T-cell (primary cell): ENCODE measurements at places on chromosomes 12 and 14.

DNA sequence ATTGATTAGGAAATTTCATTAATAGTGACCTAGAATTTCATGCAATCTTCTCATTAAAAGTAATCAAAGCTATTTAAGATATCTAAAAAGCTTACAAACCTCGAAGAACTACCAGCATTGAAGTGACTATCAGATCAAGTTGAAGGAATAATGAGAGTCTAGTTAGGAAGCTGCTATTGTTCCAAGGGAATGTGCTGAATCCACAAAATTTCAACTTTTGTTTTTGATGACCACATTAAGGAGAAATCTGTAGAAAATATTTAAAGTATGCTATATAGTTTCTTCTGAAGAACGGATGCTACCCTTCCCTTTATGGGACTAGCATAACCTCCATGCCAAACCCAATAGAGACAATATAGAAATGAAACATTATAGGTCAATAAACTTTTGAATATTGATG is 2.5 kb upstream of the CTSG start:
- DNase-seq = no peak

GRCh38 chr12:68246350-68246749 is 7.1 kb downstream of the IL22 start:
- DNase-seq = no peak

DNA sequence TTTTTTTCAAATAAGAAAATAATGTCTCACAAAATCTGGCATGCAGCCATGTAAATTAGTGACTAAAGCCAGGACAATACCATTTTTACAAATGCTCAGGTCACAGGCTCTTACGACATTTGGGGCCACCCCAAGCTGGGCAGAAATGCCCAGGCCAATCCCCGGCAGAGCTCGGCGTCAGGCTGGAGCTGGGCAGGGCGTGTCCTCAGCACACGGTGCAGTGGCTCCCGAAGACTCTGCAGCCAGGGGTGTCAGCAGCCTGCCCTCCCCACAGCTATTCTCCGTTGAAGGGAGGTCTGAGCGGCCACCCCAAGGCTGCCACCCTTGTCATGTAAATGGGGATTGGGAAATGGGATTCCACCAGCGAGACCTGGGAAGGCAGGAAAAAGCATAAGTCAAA is 158.6 kb downstream of the DICER1 start:
- DNase-seq = no peak

DNA sequence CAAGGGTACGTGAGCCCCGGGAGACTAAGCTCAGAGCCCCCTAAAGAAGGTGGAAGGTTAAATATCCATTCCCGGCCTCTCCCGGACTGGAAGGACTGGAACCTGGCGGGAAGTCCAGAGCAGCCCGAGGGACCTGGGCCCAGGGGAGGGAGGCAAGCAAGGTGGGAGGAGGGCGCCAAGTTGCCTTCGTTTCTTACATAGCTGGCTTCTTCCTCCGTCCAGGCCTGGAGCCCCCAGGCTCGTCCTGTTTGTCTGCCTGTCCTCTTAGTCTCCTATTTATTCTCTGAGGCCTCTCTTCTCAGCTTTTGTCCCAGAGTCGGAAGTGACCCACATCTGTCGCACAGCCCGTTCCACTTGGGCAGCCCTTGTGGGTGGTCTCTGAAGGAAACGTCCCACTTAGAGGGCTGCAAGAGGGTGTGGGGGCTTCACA is 745 bp downstream of the PCK2 start:
- no peak for DNase-seq

DNA sequence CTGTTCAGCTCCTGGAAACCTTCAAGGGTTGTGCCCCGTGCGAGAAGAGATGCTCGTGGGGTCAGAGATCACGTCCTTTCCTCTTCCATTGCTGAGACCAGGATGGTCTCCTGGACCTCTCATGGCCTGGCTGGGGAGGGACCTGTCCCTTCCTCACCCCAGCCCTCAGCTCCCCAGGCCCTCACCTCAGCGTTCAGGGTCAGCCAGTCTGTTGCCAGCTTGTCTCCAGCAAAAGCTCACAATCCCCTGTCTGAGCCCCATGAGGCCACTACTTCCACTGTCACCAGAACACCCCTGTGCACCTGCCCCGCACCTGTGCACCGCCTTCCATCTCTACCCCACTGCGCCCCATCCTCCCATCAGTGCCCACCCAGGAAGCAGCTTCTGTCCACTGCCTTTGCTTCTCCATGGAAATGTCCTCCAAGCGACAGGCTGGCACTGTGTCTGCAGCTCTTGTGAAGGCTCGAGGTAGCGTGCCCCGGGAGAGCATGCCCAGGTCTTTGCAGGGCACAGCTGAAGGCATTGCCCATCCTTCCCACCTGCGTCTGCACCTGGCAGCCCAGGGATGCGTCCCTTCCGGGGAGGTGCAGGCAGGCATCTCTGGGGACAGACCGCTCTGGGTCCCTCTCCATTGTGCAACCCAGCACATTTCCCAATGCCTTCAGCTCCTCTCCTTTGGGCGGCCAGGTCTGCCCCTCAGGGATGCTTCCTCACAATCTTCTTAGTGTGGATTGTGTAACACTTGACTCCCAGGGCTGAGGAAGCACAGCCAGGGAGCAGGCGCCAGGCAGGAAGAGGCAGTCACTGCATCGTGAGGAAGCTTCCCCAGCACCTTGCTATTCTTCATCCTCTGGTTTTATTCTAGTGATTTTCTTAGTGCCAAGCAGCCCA is 179.6 kb downstream of the ADGRD1 start:
- no peak for DNase-seq

GRCh38 chr14:96167224-96168148 is 37.2 kb upstream of the BDKRB2 start:
- no peak for DNase-seq

- DNase-seq = no peak
These were observed 12.1 kb upstream of the LTA4H start for GRCh38 chr12:96047229-96048211.

DNA sequence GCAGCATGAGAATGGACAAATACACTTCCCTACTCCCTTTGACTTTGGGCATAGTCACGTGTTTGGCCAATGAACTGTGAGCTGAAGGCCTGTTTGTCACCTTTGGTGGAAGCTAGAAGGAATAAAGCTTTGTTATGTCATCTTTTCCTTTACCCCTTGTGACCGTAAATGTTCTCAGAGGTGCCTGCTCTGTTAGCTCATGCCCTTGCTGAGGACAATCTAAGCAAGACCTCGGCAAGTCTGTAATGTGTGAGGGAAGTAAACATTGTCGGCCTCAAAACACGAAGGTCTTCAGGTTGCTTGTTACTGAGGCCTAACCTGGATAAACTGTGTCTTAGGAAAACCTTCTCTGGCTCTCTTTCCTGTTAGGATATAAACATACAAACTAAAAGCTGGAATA is 354.2 kb downstream of the TMEM132D start:
- no peak for DNase-seq

DNA sequence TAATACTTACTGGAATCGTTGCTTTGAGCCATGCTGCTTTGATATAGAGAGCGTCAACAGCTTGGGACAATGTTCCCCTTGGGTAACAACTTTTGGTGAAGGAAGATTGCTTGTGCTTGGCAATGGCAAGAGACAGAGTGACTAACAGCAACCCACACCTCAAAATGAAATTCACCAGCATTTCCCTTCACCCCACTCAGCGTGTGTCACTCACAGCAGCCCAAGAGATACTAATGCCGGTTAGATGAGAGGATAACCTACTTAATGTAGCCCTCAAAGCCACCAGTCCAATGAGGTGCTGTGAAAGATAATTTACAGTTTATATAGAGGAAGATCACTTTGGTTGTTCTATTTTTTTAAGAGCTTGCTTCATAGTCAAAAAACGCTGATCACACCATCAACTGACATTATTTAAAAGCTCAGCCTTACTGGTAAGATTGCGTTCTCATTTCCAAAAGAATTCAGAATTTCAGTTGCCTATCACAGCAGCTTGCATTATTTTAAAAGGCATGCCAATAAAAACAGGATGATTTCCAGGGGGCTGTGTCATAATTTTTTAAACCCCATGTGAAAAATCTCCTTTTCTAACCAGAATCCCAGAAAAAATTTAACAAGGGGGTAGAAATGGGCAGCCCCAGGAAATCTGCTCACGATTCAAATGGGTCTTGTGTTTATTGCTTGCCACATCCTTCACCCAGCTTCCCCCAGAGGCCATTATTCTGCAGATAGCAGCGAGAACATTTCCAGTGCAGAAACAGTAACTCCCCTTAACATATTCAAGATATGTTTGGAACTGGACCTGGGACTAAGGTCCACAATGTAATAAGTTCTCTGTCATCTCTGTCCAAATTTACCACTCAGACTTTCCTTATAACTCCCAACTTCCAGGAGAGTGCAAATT is at the start of gene IL26:
TSS of gene IL26 (minus strand) at position 235 of the 901 bp plus-strand sequence. CDS start at position 181, 54 bp downstream.
- DNase-seq = no peak

DNA sequence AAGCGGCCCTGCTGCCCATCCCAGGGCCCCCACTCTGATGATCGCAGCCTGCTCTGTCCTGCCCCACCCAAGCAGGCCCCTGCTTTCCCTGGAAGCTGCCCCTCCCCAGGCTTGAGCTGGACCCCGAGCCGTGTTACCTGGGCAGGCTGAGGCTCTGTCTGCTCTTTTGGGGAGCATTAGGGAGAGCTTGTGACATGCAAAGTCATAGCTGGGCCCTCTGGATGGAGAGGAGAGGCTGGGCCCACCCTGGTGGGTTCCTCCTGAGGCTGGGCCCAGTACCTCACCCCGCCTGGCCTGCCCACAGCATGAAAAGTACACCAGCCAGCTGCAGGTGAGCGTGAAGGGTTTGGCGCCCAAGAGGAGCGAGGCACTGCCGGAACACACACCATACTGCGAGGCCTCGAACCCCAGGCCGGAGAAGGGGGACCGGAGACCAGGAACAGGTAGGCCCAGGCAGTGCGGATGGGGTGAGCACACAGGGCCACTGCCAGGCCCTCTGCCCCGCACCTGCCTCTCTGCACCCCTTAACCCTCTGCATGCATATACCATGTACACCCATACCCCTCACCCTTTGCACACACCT is 15.0 kb downstream of the CEP170B start:
- DNase-seq = no peak

DNA sequence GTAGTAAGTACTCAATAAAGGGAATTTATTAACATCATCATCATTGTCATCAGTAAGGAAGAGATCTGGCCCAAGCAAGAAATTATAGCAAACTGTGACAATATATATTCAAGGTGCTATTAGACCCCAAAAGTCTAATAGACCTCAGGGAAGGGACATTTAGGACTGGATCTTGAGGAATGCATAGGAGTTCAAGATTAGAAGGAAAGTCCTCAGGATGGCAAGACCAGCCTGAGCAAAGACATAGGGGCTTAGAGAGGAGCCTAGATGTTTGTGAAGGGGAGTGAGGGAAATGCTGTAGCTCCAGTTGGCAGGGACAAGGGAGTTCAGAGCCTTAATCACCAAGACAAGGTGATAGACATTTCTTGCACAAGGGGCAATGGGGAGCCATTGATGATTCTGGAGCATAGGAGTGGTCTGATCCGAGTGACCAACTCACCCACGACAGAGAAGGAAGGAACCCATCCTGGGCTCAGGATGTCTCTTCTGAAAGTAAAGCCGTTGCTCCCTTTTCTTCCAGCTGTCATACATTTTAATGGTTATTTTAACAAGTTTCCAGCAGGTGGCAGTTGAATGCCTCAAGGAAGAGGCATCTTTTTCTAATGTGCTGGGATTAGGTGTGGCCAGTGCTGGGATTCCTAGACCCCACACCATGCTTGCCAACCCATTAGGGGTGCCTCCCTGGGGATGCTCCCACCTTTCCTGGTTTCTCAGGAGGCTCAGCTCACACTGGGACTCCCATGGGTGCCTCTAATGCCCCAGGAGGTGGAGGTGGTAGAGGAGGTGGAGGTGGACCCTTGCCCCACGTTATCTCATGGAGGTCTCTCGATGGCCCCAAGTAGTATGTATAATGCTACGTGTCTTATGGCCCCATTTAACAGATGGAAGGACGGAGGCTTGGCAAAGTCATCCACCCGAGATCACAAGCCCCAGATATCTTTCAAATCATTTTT is 37.8 kb downstream of the PHETA1 start:
- no peak for DNase-seq

GRCh38 chr12:51262758-51263177 is 7.4 kb downstream of the SMAGP start:
- DNase-seq = no peak

GRCh38 chr12:49294804-49295081 is 204 bp upstream of the PRPH start:
- no peak for DNase-seq

DNA sequence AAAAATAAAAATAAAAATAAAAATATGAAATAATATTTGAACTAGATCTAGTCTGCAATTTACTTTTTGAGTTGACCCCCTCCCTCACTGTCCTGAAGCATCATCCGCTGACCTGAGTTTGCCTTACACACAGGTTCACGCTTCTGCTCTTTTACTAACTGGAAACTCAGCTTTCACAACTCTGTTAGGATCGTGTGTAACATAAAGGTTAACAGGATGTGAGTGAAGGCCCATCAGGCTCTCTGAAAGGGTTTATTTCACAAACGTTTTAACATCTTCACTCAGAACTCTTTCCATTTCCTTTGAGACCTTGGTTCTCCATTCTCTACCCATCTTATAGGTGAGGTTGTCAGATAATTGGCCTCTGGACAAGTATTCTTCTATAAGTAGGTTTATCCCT is 191.4 kb downstream of the FOXN3 start:
- DNase-seq = no peak

GRCh38 chr12:41514907-41515306 is 326.8 kb downstream of the PDZRN4 start:
- no peak for DNase-seq
